Omental fat pad (tissue), 4 donors: ENCODE measurements at places on chromosomes 11 and 22.

GRCh38 chr11:2542406-2542805, 97.6 kb downstream of the KCNQ1 start:
- DNase-seq, result no peak

- no peak for DNase-seq
Measured at GRCh38 chr11:109302591-109303334, 119.2 kb upstream of the C11orf87 start.

GRCh38 chr11:105609832-105610781, at the start of gene GRIA4:
TSS of gene GRIA4 (plus strand) at chr11:105610073. CDS start at chr11:105610998, 925 bp downstream.
- no peak for DNase-seq

GRCh38 chr11:69893631-69894030, 74.4 kb upstream of the FGF3 start:
- no peak for DNase-seq
